Articular chondrocyte of knee joint (primary cell): ENCODE measurements at places on chromosomes 2 and 18. TPM values are rescaled to one million over a fixed set of nuclear protein-coding genes. Genes with fewer than 3 reads are reported as not detected.

GAREM1 gene
- total RNA-seq: 3.0 and 5.1 TPM in 2 replicates

HSPE1 gene
- total RNA-seq: 55.3 and 56.0 TPM in 2 replicates

DYSF gene
- total RNA-seq: 0.78 and 2.3 TPM in 2 replicates

UNC80 gene
- total RNA-seq: not detected in 2 replicates

RRM2 gene
- total RNA-seq: 20.0 and 32.1 TPM in 2 replicates

PID1 gene
- 9.1 and 15.4 TPM in 2 replicates for total RNA-seq
